ENCODE measurements at places on chromosomes 4 and X.

DNA sequence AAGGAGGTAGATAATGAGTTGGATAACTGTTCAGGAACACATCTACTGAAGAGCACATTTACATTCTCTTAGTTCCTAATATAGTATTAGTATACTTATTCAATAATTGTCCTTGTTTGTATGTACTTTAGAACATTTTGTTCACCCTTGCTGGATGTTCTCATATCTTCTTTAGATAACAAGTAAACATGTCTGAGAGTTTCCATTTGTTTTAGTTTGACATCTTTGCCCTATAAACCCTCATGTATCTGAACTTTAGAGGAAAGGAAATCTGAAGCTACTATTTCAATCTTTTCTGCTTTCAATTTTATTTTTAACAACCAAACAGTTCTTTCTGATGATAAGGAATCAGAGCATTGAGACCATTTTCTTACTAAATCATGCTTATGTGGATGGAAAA is 518.6 kb downstream of the RPA4 start:
- no peak for DNase-seq

GRCh38 chr4:145839151-145839550 is 99.5 kb downstream of the ZNF827 start:
- DNase-seq = no peak

DNA sequence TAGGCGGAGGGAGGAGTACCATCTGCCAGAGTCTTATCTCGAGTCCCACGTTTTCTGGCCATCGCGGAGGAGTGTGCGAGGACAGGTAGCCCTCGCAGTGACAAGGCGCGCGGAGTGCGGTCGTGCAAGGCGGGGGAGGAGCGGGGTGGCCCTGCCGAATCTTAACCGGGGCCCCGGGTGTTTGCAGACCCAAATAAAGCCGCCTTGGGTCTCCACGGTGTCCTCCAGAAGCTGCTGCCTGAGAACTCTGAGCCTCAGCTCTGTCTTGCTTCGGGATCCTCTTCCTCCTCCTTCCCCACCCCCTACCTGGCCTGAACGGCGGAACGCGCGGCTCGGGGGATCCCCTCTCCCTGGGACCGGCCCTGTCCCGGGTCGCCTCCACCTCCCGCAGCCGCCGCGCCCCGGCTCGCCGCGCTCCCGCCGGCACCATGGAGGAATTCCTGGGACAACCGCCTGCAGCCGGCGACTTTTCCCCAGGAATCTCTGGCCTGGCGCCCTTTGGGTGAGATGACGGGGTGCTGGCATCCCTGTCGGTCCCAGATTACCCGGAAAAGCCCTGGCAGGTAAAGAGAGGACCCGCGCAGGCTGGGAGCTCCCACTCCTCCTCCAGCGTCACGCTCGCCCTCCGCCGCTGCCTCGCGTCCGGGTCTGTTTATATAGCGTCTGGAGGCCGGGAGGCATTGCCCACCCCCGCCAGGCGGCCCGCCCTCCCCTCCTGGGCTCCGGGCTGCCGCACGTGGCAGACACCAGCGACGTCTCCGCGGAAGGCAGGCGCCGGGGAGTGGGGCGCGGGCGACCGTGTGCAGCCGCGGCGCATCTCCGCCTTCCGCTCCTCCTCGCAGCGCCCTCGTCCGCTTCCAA is at the start of gene GALNTL6:
Gene GALNTL6 (plus strand): TSS at position 740 of the 861 bp plus-strand sequence.
- DNase-seq = no peak

DNA sequence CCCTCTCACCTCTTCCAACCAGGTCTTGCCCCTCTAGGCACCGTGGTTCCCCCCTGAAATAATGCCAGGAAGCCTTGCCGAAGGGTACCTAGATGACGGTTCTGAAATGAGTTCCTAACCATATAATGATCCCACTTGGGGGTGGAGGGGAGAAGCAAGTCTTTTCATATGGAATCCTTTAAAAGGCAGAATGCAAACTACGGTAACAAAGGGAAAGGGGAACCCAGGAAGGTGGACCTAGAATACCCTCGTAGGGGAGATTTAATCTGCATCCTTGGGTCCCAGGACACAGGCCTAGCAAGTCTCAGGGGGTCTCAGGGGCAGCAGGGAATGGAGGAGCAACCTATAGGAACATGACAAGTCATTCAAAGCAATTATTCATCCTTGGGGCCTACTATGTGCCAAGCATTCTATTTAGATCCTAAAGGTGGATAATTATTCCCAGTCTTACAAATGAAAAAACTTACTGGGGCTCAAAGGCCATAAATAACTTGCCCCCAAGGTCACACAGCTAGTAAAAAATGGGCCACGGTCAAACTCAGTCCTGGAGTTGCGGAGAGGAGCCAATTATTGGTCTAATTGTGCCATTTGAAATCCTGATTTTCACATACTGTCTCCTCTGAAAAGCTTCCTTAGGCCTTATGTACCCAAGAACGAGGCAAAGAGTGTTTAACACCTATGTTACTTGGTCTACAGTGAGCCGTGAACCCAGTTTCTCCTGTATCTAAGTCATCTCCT is 8.8 kb downstream of the BCOR start:
- no peak for DNase-seq

DNA sequence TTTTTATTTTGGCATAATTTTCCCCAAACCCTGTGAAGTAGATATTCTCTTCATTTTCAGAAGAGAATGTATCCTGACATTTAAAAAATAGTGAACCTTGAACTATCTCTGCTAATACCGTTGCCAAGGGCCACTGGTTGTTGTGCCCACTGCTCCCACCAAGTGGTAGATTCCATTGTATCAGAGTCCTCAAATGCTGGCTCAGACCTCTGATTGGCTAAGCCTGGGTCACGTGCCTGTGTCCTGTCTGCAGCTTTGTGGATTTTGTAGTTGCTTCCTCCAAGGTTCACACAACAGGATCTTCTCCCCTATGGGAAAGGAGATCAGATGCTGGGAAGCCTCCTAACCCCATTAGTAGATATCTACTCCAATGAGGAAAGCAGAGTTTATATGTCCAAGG is 104.8 kb upstream of the CASK start:
- DNase-seq = no peak

DNA sequence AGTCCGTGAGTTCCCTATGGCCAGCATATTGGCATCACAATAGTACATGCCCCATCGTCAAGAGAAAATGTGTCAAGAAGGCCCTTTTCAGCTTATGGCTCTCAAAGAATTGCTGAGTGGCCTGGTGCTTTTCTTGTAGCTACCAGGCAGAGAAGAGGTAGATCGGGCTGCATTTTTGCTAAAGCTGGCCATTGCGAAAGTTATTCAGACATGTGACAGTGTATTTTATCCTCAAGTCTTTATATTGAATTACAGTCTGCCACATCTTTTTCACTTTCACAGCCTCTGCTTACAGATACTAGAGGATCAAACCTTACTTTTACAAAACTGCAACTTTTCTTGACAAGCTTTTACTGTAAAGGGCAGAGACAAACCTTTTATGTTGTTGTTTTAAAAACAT is 261.5 kb upstream of the IGFBP7 start:
- DNase-seq = no peak

- no peak for DNase-seq
These were observed 168.9 kb upstream of the ATOH1 start for GRCh38 chr4:93659629-93660028.

- peak; percentile 36 for DNase-seq
These were observed 89.7 kb downstream of the GEMIN8 start for GRCh38 chrX:13939741-13940597.

GRCh38 chr4:186587416-186588018 is 32.1 kb upstream of the MTNR1A start:
- peak; percentile 65 for DNase-seq

DNA sequence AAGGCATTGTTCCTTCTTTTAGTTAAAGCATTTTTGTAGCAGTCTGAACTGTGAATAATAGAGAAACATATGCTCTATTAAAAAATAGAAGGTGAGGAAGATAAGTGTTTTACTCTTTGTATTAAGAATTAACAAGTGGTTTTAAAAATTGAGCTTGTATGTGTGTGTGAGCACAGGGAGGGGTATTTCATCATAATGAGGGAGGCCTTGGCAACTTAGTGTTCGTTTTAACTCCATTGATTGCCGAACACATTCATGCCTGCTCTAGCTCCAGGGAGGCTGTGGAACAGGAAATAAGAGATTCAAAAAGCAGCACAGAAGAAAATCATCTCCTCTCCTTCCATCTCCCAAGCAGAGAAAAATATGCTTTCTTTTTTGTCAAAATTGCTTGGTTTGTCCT is 14.8 kb downstream of the SHROOM3 start:
- DNase-seq = no peak

DNA sequence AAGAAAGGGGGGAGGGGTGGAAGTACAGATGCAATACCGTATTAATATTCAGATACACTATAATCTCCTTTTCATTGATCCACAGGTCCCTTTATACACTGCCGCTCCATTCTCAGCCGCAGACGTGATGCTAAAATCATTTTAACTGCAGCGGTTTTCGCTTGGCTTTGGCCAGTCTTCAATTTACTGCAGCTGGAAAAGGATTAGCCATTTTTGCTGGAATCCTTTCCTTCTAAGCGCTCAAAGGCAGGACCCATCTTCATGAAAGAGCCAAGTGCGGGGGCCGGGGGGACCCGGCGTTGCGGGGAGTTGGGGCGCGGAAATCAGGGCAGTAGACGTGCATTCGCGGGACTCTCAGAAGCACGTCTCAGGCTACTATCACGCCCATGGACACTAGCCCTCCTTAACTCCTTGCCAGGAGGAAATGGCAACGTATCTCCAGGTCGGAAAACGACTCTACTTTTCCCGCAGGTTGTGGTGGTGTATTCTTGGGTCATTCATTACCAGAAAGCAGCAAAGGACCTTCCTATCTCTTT is 1.7 kb upstream of the PCDH10 start:
- no peak for DNase-seq

- DNase-seq = peak; percentile 71
These were observed 465 bp downstream of the HAUS7 start for GRCh38 chrX:153469811-153470410.

GRCh38 chr4:3345384-3345783 is 52.6 kb downstream of the RGS12 start:
- no peak for DNase-seq

- DNase-seq = no peak
These were observed 10.7 kb downstream of the WDR1 start for GRCh38 chr4:10105920-10106319.

DNA sequence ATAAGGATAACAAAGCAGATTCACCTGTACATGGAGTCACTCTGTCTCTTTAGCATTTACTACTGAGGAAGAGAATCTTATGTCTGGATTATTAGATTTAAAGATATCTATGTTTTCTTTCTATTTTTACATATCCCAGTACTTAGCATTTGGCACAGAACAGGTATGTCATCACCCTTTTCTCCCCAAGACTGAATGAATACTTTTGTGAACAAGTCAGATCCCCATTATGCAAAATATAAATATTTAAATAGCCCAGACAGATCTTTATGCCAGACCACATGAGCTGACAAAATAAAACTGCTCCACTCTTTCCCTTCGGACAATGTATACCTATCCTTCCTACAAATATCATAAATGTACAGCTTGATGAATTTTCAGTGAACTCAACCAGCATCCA is 94.5 kb downstream of the CASK start:
- no peak for DNase-seq

- peak; percentile 95 for DNase-seq
These were observed 736 bp downstream of the IDS start for GRCh38 chrX:149504226-149504914.

- no peak for DNase-seq
These were observed 188.1 kb downstream of the PAPSS1 start for GRCh38 chr4:107531927-107532326.

GRCh38 chr4:147772459-147772969 is 40.6 kb downstream of the ARHGAP10 start:
- DNase-seq = no peak

GRCh38 chrX:115364670-115365069 is 75.2 kb downstream of the LUZP4 start:
- no peak for DNase-seq

GRCh38 chrX:151753313-151754046 is 18.9 kb downstream of the CNGA2 start:
- peak; percentile 75 for DNase-seq

DNA sequence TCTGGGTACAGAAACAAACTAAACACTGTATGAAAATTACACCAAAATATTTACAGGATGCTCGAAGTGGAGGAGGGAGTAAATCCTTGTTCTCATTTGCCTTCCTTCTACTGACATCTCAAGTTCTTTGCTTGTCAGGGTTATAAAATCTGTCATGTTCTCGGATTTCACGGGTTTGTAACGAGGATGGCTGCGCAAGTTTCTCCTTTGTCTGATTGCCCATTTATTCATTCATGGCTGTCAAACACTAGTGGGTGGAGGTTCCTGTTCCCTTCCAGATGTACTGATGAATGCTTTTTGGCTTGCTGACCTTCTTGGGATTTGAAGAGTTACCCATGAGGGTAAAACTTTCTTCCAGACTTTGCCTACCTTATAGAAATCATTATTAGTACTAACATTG is 206.9 kb downstream of the SPCS3 start:
- no peak for DNase-seq

GRCh38 chrX:103414561-103414960 is 38.2 kb downstream of the BEX3 start:
- no peak for DNase-seq

DNA sequence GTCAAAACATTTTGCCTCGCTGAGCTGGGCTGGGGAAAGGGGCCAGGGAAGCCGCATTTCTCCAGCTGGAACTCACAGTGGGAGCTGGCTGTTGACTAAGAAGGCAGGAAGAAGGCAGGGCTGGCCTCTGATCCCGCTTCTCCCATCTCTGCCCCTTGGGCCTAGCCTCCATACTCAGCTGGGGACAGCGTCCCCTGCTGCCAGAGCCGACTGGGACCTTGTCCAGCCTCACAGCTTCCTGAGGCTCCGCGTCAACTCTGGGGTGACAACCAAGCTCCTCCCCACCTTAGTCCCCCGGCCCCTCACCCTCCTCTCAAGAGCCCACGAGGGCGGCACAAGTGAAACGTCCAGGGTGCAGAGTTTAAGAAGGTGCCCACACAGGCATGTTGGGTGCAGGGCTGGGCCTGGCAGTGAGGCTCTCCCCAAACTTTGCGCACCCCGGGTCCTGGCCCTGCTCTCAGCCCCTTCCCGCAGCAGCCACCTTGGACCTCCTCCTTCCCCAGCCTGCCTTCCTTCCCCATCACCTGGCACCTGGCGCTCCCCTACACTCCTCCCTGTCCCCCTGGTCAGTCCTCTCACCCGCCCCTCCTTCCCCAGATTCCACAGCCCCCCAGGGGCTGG is 100.8 kb downstream of the PSAPL1 start:
- DNase-seq = no peak

DNA sequence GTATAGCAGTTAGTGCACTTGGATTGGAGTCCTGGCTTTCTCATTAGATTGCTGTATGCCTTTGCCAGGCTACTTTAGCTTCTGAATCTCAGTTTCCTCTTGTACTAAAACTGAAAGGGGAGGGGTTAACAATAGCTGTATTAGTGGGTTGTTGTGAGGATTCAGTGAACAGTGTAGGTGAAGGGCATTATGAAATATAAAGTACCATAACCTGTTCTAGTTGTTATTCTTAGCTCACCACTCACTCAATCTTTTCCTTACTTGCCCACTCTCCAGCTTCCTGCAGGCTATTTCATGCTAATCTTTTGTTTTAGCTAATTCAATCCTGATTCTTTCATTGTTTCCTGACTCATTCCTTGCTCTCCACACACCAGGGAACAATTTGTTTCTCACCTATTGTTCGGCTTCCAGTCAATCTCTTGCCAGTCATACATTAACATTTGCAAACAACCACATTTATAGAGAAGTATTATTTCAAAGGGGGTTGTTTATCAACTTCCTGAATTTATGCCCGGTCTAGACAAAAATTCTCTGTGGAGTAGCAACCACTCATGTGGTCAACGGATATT is 50.6 kb upstream of the EDA start:
- no peak for DNase-seq

All from Karpas-422 (cell line).